ENCODE measurements at places on chromosomes 2 and 18. TPM values are rescaled to one million over a fixed set of nuclear protein-coding genes. Genes with fewer than 3 reads are reported as not detected.

- no peak for DNase-seq
These were observed 29.4 kb downstream of the KANSL3 start for GRCh38 chr2:96608469-96609455.

DNA sequence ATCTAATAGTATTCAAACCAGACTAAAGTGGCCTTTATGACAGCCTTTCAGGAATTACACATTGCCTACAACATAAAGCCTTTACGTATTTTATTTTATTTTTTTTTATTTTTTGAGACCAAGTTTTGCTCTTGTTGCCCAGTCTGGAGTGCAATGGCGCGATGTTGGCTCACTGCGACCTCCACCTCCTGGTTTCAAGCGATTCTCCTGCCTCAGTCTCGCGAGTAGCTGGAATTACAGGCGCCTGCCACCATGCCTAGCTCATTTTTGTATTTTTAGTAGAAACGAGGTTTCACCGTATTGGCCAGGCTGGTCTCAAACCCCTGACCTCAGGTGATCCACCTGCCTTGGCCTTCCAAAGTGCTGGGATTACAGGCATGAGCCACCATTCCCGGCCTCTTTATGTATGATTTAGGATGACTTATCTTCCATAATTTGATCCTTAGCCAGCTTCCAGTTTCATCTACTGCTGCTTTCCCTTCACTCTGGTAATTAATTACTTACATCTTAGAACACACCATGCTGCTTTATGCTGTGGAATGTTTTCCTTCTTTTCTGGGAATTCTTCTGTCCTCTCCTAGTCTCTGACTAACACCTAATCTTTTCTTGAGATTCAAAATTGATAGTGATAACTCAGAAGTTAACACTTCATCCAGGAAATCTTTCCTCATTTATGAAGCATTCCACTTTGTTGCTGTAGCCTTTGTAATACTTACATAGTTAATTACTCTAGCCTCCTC lies 2.6 kb downstream of the USP14 start:
- DNase-seq = no peak

GRCh38 chr2:84888401-84889276 lies 7.8 kb upstream of the TRABD2A start:
- no peak for DNase-seq

Gene UGT1A7
- 0.35 TPM for total RNA-seq

DNA sequence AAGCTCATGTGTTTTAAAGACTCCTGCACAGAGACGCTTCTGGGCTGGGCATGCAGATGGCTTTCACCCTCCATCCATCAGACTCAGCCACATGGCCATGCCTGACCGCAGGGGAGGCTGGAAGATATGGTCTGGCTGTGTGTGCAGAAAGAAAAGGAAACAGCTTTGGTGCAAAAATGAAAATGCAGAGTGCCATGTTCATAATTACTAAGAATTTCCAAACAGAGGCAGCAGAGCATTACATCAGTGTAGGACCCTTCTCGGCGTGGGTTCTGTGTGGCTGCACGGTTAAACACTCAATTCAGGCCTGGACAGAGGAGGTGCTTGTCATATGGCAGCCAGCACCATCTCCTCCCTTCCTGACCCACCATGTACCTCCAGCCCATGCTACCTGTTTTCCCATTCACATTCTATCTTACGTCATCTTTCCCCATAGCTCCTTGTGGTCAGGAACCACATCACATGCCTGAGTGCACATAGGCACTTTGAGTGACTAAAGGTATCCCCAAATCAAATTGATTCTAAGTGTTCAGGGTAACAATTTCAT lies 200.3 kb upstream of the ID2 start:
- no peak for DNase-seq

GRCh38 chr2:238132463-238133450 lies 5.7 kb upstream of the KLHL30 start:
- no peak for DNase-seq

Gene ALK
- total RNA-seq = 0.13 TPM

DNA sequence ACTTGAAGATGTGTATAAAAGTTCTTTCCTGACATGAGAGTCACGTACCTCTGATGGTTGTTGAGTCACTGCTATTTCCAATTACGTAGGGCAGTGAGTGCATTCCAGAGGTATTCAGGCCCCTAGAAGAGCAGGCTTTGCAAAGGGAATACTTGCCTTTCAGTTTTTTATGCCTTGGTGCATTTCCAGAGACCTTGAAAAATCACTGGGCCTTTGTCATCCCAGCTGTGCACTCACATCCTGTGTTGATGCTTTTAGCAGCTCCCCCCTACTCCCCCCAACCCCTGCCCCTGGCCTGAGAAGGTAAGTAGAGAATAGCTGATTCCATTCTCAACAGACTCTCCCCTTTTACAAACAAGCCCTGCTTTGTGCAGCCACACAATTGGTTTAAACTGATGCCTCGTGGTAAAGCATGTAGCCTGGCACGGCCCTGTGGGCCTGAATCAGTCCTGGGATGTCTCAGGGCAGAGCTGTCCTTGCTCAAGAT lies 174.2 kb downstream of the PRPF40A start:
- peak; percentile 80 for DNase-seq

DNA sequence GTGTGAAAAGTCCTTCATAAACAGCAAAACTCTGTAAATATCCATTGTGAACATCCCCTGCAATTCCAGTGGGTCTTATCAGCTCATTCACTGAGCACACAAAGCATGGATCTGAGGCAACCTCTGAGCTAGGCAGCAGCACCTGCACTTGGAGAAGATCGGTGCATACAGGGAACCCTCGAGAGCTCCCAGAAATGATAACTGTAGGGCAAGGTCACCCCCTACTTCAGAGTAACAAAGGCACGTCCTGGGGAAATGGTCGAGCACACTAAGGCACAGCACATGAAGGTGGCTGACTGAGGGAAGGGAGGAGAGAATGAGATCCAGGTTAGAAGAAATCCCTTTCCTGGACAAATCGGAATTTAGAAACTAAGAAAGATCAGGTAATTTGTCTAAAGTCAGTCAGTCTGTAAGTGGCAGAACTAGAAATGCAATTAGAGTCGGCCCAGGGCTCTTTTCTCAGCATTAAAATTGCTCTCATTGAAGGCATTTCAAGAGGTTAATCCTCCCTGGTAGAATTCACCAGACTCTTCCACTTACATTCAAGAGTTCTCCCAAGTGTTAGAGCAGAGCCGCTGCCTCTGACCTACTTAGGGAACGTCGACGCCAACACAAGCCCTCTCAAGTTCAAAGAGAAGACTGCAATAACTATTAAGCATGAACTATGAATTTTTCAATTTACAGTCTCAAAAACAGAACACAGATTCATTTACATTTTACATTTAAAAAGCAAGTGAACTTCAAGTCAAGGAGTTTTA lies 45.9 kb downstream of the PXDN start:
- peak; percentile 12 for DNase-seq
